ENCODE measurements at places on chromosomes 5 and 9. TPM values are rescaled to one million over a fixed set of nuclear protein-coding genes. Genes with fewer than 3 reads are reported as not detected.

DNA sequence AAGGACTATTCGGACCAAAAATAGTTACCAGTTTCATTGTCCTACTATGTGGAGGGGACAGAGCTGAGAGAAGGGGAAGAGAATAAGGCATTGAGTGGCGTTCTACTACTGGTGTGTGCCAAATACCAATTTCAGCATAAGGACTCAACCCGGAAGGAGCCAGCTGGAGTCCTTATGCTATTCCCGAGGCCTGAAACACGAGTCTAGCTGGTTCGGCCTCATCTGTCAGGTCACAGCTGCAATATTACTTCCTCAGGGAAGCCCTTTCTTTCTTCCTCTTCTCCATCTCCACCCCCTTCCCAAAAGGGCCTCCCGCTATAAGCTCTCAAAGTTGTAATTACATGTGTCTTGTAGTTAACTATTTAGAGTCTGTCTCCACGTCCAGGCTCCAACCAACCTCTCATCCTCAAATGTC lies 20.5 kb upstream of the FER start:
- DNase-seq = peak; percentile 69

GRCh38 chr5:10645146-10645545 lies 81.3 kb downstream of the ANKRD33B start:
- no peak for DNase-seq

GRCh38 chr5:66312266-66312665 lies 168.2 kb downstream of the SREK1 start:
- no peak for DNase-seq

- no peak for DNase-seq
Observed at GRCh38 chr5:157038568-157039187, 20.2 kb downstream of the HAVCR1 start.

GRCh38 chr5:38753776-38754175 lies 92.0 kb upstream of the OSMR start:
- DNase-seq = no peak

DNA sequence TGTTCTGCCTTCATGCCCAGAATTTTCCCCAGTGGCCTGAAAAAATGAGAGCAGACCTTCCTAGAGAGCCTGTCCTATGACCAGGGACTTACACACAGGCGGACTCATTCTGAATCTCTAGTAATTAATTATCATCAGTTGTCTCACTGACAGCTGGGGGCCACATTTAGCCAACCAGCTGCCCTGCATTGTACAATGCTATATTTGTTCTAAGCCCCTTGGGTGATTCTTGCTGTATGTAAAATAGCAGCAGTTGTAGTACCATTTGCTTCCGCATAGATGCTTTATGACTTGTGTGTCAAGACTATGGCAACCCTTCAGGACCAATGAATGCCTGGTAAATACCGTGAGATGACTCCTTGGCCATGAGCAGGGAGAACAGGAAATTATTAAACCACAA lies 415.4 kb upstream of the SEMA6A start:
- no peak for DNase-seq

DNA sequence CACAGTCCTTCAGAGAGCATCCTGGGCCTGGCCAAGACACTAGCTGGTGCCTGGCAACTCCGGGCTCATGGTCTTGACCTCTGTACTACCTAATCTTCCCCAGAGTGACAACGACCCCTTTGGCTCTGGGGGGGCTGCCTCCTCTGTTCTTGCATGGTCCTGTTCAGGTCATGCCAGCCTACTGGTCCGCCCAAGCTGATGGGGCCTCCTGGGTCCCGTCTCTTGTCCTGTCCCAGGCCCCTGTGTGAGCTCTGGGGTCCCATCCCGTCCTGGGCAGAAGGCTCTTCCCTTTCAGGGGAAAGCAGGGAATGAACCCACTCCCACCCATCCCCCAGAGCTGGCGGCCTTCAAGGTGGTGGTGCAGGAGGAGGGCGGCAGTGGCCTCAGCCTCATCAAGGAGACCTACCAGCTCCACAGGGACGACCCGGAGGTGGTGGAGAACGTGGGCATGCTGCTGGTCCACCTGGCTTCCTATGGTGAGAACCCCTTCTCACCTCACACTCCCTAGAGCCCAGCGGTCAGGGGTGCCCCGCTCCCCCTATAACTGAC lies 13.3 kb downstream of the REXO4 start:
- no peak for DNase-seq

DNA sequence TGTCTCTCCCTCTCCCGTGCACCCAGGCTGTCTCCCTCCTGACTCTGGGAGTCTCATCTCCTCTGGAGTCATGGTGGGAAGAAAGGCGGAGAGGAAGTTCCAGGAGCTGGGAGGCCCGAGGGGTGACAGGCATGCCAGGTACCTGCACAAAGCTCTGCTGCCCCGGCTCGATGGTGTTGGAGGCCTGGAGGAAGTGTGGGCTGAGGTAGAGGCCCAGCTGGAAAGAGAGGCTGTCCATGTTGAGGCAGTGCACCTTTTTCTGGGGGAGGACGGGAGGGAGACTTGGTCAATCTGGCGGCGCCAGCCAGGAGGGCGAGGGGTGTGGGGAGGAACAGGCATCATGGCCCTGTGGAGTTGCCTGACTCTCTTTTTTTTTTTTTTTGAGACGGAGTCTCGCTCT lies 15.9 kb downstream of the FPGS start:
- no peak for DNase-seq

GRCh38 chr5:52893863-52894262 lies 95.3 kb upstream of the ITGA2 start:
- no peak for DNase-seq

DNA sequence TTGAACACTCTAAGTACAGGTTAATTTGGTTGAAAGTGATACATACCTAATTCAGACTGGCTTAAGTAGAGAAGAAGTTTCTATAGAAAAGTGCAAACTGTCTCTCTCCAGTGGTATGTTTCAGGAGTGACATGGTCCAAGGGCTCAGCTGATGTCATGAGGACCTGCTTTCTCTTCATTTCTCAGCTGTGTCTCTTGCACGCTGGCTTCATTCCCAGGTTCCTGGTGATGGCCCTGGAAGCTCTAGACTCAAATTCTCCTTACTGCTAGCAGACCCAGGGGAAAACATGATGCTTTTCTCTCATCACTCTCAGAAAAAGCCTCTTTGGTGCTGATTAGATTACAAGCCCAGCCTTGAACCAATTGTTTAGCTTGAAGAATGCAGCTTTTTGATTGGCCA lies 211.9 kb upstream of the CLINT1 start:
- DNase-seq = no peak

DNA sequence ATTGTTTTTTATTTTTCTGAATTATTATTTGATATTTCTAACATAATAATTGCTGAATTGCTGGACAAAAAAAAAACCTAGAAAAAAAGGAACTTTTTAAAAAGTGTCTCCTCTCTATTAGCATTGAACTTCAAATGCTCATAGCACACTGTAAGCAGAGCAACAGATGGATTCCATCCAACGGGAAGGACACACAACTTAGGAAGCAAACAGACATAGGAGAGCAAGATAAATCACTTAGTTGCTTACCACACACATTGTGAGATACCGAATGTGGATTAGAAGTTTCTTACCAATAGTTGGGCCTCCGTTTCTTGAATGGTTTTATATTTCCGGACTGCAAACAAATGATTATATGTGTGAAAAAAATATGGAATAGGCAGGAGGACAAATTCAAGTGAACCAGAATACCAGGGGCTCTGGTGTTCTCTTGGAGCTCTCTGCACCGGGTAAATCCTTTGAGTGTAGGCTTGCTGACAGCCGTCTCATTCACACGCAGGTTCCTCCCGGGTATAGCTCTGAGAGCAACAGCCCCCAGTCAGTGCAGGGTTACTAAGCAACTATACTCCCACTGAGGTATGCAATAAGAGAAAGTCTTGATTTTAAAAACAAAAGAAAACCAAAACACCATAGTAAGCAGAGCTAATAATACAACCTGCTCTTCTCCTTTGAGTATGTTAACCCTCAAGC lies 217.6 kb downstream of the TMEM167A start:
- DNase-seq = no peak

DNA sequence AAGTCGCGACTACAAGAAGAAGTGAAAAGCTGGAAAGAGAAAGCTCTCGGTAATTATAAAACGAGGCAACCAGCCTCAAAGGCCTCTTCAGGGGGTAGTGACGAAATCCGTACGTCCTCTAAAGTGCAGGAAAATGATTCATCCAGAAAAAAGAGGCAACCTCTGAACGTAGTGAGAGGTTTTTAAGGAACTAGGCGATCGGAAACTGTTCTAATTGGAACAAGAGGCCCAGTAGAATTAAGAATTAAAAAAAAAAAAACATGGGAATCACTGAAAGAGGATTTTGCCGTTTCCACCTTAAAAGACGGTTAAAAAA lies 1.0 kb downstream of the CSNK1A1 start:
- no peak for DNase-seq

DNA sequence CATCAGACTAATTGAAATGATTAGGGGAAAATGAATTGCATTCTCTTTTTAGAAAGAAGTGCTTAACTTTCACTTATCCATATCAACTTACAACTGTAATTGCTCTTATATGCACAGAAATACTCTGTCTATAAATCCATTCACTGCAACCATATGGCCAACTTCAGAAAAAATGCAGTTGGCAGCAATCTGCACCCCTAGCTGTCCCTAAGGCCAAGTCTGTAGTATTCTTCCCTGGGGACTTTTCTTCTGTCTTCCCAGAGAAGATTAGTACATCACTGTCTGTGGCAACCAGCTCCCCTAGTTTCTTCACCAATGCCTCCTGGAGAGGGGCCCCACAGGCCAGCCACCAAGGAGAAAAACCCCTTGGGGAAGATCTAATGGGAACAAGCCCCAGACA lies 45.4 kb downstream of the ABCA1 start:
- no peak for DNase-seq

- DNase-seq = peak; percentile 45
Observed at GRCh38 chr5:1725641-1726468, 73.8 kb downstream of the MRPL36 start.

DNA sequence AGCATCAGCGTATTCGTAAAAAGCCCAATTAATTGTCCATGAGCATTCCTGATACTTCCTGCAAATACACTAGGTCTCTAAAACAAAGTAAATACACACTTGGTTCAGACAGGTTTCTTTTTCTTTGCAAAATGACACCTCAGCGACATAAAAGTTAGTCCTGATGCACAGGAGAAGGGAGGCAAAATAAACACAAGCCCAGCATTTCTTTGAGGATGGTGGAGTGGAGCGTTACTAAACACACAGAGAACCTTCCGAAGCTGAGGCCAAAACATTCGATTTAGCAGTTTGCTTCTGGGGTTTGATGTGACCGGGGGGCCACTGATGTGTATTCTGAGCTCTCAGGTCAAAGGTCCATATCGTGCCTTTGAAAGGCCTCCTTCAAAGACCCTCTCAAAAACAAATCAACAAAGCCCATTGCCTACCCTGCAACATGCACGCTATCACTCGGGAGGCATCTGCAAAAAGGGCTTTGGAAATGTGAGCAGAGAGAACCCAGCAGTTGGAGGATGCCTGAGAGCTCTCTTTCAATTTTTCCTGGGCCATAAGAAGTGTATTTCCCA lies 268.4 kb upstream of the PANK3 start:
- DNase-seq = no peak

DNA sequence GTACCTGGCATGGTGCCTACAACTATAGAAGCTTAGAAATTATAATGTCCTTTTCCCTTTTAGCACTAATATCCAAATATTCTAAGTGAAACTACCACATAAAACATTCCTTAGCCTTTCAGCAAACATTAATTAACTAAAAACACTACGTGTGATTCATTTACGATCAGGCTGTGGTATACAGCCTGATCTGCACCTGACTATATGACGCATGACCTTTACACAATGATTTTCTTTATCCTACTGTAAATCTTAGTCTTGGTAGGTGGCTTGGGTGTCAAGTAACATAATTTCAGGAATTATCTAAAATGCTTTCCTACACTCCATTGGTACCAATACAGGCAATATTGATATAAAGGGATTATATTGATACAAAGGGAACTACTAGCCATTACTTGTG lies 686.7 kb downstream of the DTWD2 start:
- no peak for DNase-seq

- no peak for DNase-seq
Observed at GRCh38 chr5:151174612-151175101, 17.1 kb upstream of the ANXA6 start.

- DNase-seq = no peak
Observed at GRCh38 chr5:172361566-172362238, 78.1 kb upstream of the UBTD2 start.

- DNase-seq = no peak
Observed at GRCh38 chr9:106286249-106286648, 576.7 kb upstream of the ZNF462 start.

DNA sequence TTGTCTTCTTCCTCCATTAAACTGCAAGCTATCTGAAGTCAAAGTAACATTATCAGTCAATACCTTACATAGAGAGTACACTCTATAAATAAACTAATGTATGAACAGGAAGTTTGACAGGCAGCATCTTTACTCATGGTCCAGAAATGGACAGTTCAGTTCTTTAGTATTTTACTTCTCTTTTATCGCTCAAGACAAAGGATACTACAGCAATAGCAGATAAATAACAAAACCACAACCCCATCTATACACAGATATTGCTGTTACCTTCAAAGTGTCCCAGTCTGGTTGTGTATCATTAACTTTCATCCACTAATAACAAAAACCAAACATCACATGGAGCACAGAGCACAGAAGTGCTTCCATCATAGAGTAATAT lies 46.4 kb downstream of the SEMA5A start:
- DNase-seq = no peak

- no peak for DNase-seq
Observed at GRCh38 chr5:124973661-124974060, 227.2 kb upstream of the ZNF608 start.

DNA sequence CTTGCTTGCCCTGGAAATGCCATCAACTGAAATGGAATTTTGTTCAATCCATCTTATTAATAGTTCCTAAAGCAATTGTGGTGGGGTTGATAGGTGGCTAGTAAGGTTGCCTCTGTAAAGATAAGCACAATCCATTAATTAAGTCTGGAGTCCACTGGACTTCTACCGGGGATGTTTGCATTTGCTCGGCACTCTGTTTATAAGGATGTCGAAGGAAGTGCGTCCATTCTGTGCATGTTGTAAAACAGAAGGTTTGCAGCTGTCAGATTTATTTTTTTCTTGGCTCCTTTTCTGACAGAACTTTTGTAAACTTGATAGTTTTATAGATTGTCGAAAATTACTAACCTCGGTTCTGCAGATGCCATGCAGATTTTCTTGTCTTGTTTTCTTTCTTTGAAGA lies 12.8 kb upstream of the TNFAIP8 start:
- DNase-seq = no peak

GRCh38 chr5:24633715-24634325 lies 11.0 kb downstream of the CDH10 start:
- no peak for DNase-seq

DNA sequence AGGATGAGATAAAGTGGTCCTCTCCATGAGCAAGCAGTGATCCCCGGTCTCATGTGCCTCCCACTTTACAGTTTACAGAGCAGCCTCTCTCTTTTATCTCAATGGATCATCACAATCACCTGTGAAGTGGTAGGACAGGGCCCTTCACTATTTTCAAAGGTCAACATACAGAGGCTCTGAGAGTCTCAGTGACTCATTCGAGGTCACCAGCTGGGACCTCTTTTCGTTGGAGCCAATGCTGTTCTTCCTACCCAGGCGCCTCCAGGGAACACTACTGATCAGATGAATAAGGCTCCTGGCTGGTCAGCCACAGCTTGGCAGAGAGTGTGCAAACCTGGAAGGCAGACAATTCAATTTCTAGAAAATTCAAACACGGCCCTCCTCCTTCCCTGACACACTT lies 16.6 kb downstream of the GGTA1 start:
- no peak for DNase-seq

The LARP1 gene
- 49.0 TPM for total RNA-seq

The CCDC171 gene
- total RNA-seq = 3.0 TPM

The CXCL14 gene
- 2.2 TPM for total RNA-seq

The PCDHA1 gene
- total RNA-seq = not detected

The SNX2 gene
- total RNA-seq = 96.7 TPM

The UBAP2 gene
- total RNA-seq = 31.6 TPM

The GRIN1 gene
- 1.1 TPM for total RNA-seq

The SLCO6A1 gene
- not detected for total RNA-seq

The GPR150 gene
- 0.36 TPM for total RNA-seq

Data from sigmoid colon (tissue), 7 donors.